ENCODE measurements at places on chromosomes 11 and 22. TPM values are rescaled to one million over a fixed set of nuclear protein-coding genes. Genes with fewer than 3 reads are reported as not detected.

DNA sequence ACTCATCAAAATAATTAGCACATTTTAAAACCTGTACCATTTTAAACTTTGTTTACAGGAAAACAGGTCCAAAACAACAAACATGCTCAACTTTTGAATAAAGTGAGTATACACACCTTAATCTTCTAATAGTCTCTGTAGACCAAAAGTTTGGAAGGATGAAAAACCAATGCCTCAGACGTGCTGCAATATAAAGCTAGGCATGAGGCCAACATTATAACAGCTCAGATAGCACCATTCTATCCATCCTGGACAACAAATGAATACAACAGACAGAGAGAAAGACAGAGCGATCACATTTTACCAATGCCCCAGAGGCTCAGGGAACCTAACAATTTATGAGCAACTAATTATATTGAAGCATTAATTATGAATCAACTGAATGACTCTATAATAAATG is 77.0 kb downstream of the PAK1 start:
- DNase-seq, result no peak

GRCh38 chr22:50367778-50368500 is 24.8 kb downstream of the PPP6R2 start:
- DNase-seq, result no peak

Gene PGA4
- 2.2 TPM for total RNA-seq

- no peak for DNase-seq
These were observed 19.6 kb downstream of the C22orf23 start for GRCh38 chr22:37933711-37934376.

Gene NCF4
- 17.0 TPM for total RNA-seq

DNA sequence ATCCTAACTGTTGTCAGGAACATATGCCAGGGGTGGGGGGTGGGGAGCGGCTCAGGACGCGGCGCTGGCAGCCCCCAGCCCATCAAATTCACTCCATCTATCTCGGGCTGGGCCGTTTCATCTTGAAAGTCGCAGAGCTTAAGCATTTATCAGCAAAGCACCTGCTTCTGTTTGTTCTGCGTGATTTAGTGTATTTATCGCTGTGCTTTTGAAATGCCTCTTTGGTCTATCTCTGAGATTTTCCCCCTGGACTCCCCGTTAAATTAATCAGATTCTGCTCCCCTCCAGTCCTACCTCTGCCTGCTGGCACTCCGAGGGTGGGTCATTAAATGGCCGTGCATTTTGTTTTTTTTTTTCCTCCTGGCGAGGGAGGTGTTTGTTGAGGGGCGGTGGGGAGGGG is 446.2 kb downstream of the TBC1D22A start:
- DNase-seq, result no peak

- DNase-seq, result no peak
These were observed 11.3 kb upstream of the SMIM38 start for GRCh38 chr11:69144316-69145049.
